MM.1S (cell line): ENCODE measurements at places on chromosomes 6 and 20.

GRCh38 chr6:138430361-138431145 is 26.5 kb downstream of the HEBP2 start:
- no peak for DNase-seq

DNA sequence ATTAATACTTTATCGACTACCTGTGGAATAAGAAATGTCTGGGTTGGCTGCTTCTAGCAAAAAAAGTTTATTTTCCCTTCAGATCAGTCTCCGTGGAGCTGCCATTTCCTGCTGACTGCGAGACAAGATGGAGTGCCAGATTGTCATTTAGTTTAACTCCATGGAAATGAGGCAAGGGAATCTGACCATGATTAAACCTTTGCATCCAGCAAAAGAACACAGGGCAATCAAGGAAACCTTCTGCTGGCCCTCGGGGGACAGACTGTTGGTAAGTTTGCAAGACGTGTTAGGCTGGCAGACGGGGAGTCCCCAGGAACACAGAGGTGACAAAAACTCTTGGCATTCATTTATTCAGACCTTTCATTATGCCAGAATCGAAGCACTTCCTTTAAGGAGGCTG is 52.2 kb upstream of the SPACA1 start:
- DNase-seq, result no peak

DNA sequence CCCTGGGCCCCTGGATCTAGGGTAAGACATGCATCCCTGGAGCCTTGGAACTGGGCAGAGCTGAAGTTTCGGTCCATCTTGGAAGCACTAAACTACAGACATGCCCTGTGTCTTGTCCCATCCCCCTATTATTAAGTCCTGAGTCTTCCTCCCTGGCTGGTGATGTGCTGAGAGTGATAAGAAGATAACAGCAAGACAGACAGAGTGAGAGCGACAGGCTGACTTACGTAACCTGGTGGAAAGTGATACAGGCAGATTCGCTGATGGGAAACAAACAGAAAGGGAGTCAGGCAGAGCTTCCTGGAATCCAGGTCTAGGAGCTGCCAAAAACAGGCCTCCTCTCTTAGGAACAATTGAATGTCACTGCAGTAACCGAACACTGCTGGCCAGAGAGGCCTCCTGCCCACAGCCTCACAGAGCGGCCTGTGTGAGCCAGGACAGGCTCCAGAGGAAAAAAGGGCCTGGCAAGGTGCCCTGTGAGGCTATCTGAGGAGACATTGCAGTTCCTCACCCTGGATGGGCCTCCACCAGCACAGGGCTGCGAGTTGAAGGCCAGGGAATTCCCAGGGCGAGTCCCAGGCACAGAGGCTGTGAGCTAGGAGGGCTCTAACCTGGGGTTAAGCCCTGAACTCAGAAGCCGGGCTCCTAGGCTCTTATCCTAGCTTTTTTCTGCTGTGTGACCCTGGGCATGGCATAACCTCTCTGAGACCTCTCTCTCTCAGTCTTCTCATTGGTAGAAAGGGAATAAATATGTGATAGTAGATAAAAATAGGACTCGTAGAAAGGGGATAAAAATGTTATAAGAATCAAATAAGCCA is 34.2 kb upstream of the B4GALT5 start:
- DNase-seq, result no peak

GRCh38 chr6:32982702-32983492 is 14.5 kb downstream of the BRD2 start:
- no peak for DNase-seq
